ENCODE measurements at places on chromosomes 16 and 17.

- DNase-seq = no peak
Observed at GRCh38 chr17:80526116-80526910, 18.3 kb upstream of the RPTOR start.

DNA sequence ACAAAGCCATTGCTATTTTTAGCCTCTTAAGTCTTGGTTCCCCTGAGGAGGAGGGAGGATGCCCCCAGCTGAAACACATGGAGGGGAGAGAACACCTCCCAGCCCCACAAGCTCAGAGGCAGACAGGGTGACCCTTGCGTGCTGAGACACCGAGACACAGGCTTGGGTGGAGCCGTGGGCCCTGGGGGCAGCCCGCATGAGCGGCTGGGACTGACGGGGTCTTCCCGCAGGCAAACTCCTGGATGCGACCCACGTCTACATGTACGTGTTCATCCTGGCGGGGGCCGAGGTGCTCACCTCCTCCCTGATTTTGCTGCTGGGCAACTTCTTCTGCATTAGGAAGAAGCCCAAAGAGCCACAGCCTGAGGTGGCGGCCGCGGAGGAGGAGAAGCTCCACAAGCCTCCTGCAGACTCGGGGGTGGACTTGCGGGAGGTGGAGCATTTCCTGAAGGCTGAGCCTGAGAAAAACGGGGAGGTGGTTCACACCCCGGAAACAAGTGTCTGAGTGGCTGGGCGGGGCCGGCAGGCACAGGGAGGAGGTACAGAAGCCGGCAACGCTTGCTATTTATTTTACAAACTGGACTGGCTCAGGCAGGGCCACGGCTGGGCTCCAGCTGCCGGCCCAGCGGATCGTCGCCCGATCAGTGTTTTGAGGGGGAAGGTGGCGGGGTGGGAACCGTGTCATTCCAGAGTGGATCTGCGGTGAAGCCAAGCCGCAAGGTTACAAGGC, 9.8 kb downstream of the SLC16A3 start:
- peak; percentile 80 for DNase-seq

DNA sequence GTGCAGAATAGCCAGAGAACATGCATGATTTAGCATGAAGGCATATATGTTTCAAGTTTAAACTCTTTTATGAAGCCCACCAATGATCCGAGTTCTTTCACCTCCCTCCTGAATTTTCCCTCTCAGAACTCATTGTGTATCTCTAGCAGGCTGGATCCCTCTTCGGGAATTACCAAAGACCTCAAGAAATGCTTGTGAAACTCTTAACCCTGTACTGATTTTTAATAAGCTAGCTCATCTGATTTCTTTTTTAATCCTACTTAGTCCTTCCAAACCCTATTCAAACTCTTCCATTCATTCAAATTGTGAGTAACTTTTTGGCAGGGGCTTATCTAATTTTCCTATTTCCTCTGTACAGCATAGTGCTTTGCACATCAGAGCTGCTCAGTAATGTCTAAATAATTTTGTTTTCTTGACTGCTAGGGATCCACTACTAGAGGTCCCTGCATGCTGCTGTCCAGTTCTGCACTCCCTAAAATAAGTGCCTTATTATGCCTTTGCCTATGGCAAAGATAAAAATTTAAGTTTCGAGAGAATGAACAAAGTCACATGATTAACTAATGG, 723.8 kb downstream of the CDH11 start:
- DNase-seq = no peak

DNA sequence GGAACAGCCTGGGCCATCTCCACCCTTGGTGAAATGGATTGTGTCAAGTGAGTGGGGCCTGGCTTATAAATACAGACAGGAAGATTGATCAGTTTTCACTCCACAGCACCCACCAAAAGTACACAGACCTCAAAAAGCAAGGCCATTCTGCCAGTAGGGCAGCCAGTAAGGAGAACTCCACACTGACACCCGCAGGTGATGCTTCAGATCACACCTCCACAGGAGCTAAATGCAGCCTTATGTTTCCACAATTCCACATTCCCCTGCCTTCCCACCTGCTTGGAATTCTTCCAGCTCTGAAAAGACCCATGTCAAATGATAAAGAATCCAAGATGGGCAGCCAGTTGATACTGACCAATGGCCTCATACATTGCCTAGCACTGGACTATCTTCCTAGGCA, 191.1 kb downstream of the ZFHX3 start:
- DNase-seq = no peak

DNA sequence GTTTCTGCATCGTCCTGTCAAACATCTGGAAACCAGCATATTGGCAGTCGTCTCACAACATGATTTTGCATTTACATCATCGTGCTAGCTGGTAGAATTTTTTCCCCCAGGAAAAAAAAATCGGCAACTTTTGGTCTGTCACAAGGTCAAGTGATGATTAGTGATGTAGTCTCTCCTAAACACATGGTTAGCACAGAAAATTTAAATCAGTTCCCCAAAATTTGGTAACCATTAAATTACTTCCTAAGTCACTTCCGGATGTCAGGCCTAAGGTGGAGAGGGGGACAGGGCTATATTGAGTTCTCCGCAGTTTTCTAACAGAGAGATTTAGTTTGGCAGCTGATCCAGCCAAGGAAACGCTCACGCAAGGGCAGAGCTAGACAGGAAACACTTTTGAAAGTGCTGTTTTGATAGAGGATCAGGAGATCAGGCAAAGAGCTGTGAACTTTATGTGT, 271.0 kb upstream of the TBX2 start:
- no peak for DNase-seq
